ENCODE measurements at places on chromosomes 7 and 10.
A peak's percentile ranks its signal among the peaks of the same experiment; 100 is the strongest.

DNA sequence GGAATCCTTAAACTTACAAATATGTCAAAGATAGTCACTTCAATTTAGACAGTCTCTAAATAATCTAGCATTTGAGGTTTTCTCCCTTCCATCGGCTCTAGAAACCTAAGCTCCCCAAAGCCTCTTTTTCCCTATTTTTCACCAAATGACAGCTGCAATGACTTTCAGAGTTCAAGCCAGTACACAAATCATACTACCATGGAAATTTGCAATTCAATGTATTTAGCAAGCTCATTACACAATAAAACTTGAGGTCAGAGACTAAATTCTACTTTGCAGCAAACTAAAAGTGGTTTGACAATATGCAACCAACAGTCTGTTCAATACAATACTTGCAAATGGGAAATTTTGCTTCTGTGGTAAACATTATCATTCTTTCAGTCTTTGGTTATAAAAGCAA lies 80.3 kb downstream of the SKIDA1 start:
- no peaks in the 10 kb centered on the region for H3K27me3 ChIP-seq
- no peak for DNase-seq
- no peaks in the 10 kb centered on the region for H3K4me1 ChIP-seq

DNA sequence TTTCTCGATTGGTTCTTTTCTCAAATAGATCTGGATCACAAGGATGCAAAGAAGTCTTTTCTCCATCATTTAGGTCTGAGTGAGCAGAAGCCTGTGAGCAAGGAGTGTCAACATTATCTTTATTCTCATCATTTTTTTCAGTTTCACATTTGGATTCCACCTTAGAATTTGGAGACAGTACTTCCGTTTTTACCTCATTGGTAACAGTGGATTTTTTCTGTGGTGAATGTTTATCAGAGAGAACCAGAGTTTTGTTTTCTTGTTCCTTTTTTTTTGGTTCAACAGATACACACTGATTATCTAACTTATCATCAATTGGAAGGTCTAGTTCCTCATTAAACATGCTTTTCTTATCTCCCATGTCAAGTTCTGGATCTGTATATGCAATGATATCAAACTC lies 151.3 kb downstream of the GALNT11 start:
- H3K27ac ChIP-seq = peak overlapping the region; percentile 7
- no peak for DNase-seq
- H3K4me3 ChIP-seq = no peak overlapping the region
- H3K4me1 ChIP-seq = peaks cover 3% of the 10 kb centered on the region

- no peak for DNase-seq
- H3K27ac ChIP-seq = no peak overlapping the region
- H3K4me1 ChIP-seq = no peaks in the 10 kb centered on the region
- H3K36me3 ChIP-seq = no peaks in the 10 kb centered on the region
Observed at GRCh38 chr7:23712368-23713284, 2.6 kb downstream of the STK31 start.

GRCh38 chr7:1511444-1512422 lies 7.5 kb upstream of the INTS1 start:
- peaks cover 2% of the 10 kb centered on the region for H3K27me3 ChIP-seq
- H3K4me3 ChIP-seq = no peak overlapping the region
- no peak for DNase-seq
- peaks cover 41% of the 10 kb centered on the region for H3K4me1 ChIP-seq
- H3K36me3 ChIP-seq = no peaks in the 10 kb centered on the region

GRCh38 chr7:81138870-81139269 lies 220.0 kb upstream of the SEMA3C start:
- no peak overlapping the region for H3K4me3 ChIP-seq
- H3K36me3 ChIP-seq = no peaks in the 10 kb centered on the region
- H3K4me1 ChIP-seq = peaks cover 2% of the 10 kb centered on the region
- no peak overlapping the region for H3K27ac ChIP-seq
- H3K27me3 ChIP-seq = no peaks in the 10 kb centered on the region
- no peak for DNase-seq

- peak; percentile 5 for DNase-seq
- peaks cover 6% of the 10 kb centered on the region for H3K27me3 ChIP-seq
- H3K36me3 ChIP-seq = no peaks in the 10 kb centered on the region
Observed at GRCh38 chr7:51467384-51468017, 150.9 kb upstream of the COBL start.

DNA sequence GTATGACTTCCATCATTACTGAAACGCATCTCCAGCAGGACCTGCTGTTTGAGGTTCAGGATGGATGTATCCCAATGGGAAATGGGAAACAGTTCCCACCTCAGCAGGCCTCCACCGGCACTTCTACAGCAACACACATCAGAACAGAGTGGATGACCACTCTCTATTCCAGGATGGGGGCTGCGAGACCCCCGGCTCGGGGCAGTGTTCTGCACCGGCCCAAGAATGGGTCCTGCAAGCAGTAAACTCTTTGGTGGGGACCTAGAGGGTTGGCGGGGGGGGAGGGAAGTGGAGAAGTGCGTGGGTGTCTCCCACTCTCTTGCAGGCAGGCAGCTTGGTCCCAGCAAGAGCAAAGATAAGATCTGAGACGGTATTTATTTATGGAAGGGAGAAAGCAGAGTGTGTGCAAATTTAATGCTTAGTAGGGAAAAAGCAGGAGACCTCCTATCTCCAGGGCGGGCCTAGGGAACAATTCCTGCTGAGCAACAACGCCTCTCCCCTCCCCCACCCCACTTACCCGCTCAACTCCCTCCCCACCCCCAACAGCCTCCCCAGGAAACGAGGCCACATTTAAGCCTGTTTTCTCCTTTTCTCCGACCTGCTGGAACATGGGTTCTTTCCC lies 4.0 kb downstream of the SFMBT2 start:
- H3K4me1 ChIP-seq = peaks cover 53% of the 10 kb centered on the region
- H3K36me3 ChIP-seq = peaks cover 26% of the 10 kb centered on the region
- H3K4me3 ChIP-seq = peak overlapping the region; percentile 89
- H3K27ac ChIP-seq = peak overlapping the region; percentile 92

GRCh38 chr10:68406111-68406814 lies 814 bp downstream of the RUFY2 start:
- H3K4me1 ChIP-seq = peaks cover 21% of the 10 kb centered on the region
- peak overlapping the region; percentile 87 for H3K4me3 ChIP-seq
- peak overlapping the region; percentile 78 for H3K27ac ChIP-seq
- DNase-seq = peak; percentile 52

DNA sequence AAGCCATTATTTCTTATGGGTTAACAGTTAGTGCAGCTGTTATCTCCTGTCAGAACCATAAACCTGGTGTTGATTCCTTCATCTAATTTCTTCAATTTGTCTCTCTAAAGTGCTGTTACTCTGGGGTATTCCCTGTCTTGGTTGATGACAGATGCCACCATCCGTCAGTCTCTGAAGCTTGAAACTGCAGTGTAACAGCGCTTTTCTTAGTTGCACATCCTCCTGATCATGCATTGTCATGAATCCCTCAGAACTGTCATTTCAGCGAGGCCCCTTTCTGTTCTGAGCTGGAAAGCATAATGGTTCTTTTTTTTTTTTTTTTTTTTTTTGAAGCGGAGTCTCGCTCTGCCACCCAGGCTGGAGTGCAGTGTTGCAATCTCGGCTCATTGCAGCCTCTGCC lies 193.9 kb downstream of the SDK1 start:
- H3K27me3 ChIP-seq = no peaks in the 10 kb centered on the region
- H3K36me3 ChIP-seq = no peaks in the 10 kb centered on the region
- peaks cover 6% of the 10 kb centered on the region for H3K4me1 ChIP-seq
- H3K27ac ChIP-seq = no peak overlapping the region
- DNase-seq = no peak

DNA sequence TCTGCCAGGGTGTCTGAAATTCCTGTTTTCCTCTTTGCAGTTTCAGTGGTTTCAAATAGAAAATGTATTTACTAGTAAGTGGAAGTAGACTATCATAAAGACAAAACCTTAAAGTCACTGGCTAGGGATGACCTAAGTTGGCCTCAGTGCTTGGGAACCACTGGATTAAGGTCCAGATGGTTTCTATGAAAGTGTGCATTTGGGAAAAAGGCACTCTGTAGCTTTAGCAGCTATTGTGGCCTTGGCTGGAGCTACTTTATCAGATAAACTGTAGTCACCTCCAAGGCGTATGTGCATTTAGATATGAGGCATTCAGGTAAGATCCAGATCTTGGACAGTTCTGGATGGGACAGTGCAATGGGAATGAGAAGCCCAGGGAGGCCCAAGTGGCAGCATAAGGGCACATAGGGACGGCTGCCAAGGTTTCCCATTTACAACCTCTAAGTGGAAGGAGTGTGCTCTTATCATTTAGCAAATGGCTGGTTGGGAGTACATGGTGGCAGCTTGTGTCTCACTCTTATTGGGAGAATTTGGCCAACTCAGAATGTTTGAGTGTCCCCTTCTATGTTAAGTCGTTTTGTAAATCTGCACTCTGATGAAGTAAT lies 185.6 kb downstream of the LRMDA start:
- no peak for DNase-seq
- no peak overlapping the region for H3K27ac ChIP-seq
- no peaks in the 10 kb centered on the region for H3K4me1 ChIP-seq
- H3K27me3 ChIP-seq = peaks cover 13% of the 10 kb centered on the region
- H3K36me3 ChIP-seq = no peaks in the 10 kb centered on the region
- no peak overlapping the region for H3K4me3 ChIP-seq

DNA sequence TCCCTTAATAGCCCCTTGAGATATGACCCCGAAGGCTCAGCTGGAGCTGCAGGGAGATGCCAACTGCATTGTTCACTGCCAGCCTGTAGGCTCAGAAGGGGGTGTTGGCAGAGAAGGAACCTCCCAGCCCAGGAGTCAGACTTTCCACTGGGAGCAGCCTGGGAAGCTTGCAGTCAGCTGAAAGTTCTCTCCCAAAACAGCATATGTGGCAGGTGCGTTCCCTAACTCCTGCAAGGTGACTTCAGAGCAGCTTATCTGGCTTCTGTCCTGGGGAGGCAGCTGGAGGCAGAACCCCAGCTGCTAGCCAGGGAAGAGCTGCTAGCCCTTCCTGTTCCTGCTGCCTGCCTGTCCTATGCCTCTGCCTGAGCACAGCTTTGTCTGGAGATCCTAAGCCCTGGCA lies 8.1 kb downstream of the SFTPA2 start:
- no peak overlapping the region for H3K4me3 ChIP-seq
- peaks cover 4% of the 10 kb centered on the region for H3K27me3 ChIP-seq
- no peak for DNase-seq
- no peaks in the 10 kb centered on the region for H3K36me3 ChIP-seq

DNA sequence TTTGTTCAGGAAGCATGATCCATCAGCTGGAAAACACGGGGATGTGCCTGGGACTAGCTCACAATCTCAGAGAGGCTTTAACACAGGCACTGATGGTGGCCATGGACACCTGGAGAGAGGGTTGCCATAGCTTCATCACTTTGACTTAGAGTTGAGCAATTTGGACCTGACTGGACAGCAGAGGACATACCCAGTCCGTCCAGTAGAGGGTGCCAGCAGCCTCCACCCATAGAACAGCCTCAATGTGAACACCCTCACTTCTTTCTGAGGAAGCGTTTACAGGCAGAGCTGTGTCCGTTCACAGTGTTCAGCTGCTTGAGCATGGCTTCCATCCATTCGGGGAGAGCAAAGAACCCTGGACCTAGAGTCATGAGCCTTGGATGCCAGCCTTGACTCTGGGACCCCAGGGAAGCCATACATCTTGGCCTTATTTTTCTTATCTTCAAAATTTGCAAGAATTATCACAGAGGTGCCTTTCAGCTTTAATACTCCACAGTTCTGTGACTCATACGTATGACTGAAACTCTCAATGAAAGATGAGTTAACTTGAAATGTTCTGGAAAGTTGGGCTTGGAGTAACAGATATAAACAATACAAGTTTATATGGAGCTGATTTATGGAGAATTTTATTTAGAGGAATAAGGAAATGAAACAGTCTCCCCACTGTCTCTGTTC lies 302.9 kb upstream of the PODXL start:
- H3K27ac ChIP-seq = no peak overlapping the region
- no peak overlapping the region for H3K4me3 ChIP-seq
- DNase-seq = peak; percentile 46
- H3K27me3 ChIP-seq = peaks cover 7% of the 10 kb centered on the region
- H3K36me3 ChIP-seq = no peaks in the 10 kb centered on the region

DNA sequence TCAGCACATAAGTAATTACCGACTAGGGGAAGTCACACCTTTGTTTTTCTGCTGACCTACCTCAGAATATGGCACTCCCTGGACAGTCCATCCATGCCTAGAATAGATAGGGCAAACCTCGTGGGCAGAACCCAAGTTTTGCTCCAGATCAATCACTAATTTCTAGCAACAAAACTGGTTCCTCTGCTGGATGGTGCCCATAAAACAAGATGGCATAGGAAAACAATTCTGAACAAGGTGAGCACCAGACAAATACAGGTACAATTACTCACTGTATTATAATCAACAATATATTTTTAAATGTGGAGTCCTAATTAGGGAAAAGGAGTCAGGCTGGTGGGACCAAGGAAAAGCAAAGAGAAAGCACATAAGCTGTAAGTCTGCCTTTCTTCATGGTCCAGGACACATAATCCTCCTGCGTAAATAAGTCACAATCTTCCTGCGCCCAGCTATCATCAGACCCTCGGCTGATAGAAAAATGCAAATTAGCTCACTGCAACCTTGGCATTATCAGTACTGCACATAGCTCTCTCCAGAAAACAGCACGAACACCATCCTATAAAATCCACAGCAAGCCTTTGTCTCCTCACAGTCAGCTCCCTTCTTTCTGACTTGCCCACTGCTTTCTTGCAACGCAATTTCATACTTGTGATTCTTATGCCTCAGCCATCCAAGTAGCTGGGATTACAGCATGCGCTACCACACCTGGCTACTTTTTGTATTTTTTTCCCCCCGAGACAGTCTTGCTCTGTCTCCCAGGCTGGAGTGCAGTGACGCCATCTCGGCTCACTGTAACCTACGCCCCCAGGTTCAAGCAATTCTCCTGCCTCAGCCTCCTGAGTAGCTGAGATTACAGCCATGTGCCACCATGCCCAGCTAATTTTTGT lies 15.1 kb downstream of the URGCP start:
- H3K36me3 ChIP-seq = peaks cover 8% of the 10 kb centered on the region
- no peaks in the 10 kb centered on the region for H3K27me3 ChIP-seq
- H3K27ac ChIP-seq = no peak overlapping the region
- no peak for DNase-seq

GRCh38 chr7:97422046-97422445 lies 304.5 kb downstream of the SDHAF3 start:
- no peak overlapping the region for H3K27ac ChIP-seq
- peaks cover 2% of the 10 kb centered on the region for H3K27me3 ChIP-seq
- no peaks in the 10 kb centered on the region for H3K4me1 ChIP-seq
- no peaks in the 10 kb centered on the region for H3K36me3 ChIP-seq
- DNase-seq = no peak

DNA sequence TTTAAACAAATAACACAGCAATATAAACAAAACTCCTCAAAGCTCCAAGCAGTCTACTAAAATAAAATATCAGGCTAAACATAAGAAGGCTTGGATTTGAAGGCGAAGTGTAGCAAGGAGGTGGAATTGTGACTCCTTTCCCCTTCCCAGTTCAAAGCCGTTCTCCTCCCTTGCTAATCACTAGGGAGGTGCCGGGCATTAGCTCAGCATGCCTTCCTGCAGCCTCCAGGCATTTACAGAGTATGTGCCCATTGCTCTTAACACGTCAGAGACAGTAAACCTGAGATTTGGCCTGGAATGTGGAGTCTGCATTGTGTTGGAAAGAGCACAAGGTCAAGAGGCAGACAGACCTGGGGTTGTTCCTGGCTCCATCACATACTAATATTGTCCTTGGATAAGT lies 15.6 kb downstream of the CNNM1 start:
- no peaks in the 10 kb centered on the region for H3K36me3 ChIP-seq
- no peak overlapping the region for H3K4me3 ChIP-seq
- no peak for DNase-seq
- H3K27ac ChIP-seq = no peak overlapping the region
- peaks cover 4% of the 10 kb centered on the region for H3K27me3 ChIP-seq

All from activated naive CD8-positive, alpha-beta T cell treated with anti-CD3 and anti-CD28 coated beads, Interleukin-2, amount 50 U/mL, for 24 hours (primary cell).